ENCODE measurements at places on chromosomes 1 and 21. TPM values are rescaled to one million over a fixed set of nuclear protein-coding genes. Genes with fewer than 3 reads are reported as not detected.
A peak's percentile ranks its signal among the peaks of the same experiment; 100 is the strongest.

Gene GBP4
- not detected for polyA plus RNA-seq

Gene ADORA1
- polyA plus RNA-seq: 4.8 TPM

Gene MRPL37
- 11.3 TPM for polyA plus RNA-seq

Gene MFSD2A
- polyA plus RNA-seq: 4.1 TPM

Gene SLAMF9
- polyA plus RNA-seq: 0.19 TPM

Gene TFF1
- polyA plus RNA-seq: not detected

GRCh38 chr1:56617141-56617540 lies 28.0 kb upstream of the PRKAA2 start:
- DNase-seq: no peak

DNA sequence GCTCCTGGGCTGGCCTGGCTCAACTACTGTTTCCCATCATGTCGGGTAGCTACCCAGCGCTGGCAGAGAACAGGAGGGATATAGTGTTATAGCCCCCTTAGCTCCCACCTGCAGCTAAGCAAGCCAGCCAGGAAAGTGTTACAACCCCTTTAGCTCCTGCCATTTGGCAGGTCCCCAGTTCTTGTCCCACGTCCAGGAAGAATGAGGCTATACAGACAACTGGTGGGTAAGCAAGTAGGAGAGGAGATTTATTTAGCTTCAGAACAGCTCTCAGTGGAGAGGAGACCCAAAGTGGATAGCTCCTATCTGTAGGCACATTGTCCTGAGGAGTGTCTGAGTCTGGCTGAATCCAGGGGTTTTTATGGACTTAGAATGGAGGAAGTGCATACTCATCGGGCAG lies 741.1 kb upstream of the B3GALT2 start:
- DNase-seq: no peak

DNA sequence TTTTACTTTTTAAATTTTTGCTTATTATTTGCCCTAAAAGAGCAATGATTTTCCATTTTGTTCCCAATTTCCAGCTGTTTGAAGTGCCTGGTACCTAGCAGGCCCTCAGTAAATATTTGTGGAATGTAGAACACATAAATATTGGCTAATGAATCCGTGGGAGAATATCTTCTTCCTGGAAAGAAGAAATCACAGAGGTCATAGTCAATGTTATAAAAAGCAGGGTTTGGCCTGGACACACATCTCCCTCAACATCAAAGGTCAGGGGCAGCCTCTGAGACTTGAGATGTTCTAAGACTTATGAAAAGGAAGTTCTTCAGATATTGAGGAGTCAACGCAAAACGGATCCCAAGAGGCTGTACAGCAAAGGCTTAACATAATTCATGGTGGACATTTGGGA lies 358.1 kb downstream of the HHAT start:
- no peak for DNase-seq

DNA sequence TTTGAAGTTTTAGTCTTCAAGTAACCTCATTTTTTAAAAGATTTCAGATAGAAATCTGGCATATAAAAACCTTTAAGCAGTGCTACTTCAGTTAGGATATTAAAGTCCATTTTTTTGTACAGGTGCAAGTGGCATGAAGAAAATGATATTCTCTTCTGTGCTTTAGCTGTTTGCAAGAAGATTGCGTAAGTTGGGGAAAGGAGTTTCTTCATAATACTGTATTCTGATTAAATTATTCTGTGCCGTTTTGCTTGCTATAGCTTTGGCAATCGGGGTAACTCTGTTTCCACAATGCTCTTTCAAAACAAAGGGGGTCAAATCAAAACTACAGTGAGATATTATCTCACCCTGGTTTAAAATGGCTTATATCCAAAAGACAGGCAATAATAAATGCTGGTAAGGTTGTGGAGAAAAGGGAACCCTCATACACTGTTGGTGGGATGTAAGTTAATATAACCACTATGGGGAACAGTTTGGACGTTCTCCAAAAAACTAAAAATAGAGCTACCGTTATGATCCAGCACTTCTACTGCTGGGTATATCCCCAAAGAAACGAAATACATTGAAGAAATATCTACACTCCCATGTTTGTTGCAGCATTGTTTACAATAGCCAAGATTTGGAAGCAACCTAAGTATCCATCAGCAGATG lies 27.1 kb downstream of the MAEL start:
- no peak for DNase-seq

- DNase-seq: no peak
Observed at GRCh38 chr1:5891736-5892135, 100.5 kb downstream of the NPHP4 start.

- no peak for DNase-seq
Observed at GRCh38 chr1:234970401-234970730, 158.3 kb downstream of the TOMM20 start.

DNA sequence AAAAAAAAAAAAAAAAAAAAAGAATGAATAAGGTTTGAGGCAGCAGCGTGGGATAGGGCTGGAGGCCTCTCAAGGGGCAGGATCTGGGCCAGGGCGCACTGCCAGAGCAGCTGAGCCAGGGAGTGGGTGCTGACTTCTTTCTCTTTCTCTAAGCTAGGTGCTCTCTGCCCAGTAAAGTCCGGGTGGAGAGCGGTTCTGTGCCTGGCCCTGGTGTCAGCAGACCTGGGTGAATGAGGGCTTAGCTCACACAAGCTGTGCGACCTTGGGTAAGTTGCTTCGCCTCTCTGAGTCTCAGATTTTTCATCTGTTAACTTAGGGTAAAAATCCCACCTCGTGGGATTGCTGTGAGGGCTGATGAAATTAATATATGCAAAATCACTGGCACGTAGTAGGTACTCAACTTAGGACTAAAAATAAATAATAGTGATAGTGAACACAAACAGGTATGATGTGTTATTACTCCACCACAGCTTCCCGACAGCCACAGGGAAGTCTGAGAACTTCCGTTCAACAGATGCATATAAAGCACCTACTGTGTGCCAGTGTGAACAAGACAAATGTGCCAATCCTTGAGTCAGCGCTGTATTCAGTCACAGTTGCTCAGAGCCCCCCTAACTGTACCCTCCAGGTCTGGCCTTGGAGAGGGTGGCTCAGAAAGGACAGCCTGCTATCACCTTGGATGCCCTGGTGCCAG lies 2.0 kb upstream of the FAM131C start:
- no peak for DNase-seq

- no peak for DNase-seq
Observed at GRCh38 chr1:89790592-89790991, 30.2 kb upstream of the LRRC8D start.

- DNase-seq: no peak
Observed at GRCh38 chr1:245016700-245017099, 138.1 kb upstream of the KIF26B start.

DNA sequence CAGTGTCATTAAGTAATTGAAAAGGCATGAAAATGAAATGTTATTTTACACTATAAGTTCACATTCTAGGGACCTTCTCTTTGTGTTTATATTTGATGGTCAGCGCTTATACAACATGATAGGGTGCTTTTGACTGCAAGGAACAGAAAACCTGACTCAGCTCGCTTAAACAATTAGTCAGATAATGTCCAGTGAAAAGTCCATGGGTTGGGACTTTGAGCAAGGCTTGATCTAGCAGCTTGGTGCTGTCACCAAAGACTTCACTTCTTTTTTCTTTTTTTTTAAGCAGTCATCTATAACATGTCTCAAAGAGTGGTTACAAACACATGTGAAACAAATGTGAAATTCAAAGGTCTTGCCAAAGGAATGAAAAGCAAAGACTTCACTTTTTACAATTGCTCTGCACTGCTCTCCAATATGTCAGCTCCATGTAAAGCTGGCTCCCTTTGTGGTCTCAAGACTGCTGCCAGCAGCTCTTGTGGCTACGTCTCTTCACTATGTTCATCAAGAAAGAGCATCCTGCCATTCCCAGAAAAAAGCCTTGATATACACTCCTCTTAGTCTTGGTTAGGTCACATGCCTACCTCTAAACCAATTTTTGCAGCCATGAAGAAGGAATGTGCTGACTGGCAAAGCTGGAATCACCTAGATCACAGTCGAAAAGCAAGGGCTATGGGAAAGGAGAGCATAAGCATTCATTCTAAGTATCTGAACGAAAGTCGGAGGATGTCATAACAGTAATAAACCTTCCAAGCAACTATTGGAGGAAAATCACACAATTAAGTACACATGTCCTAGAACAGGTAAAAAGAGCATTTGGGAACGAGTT lies 15.2 kb downstream of the F3 start:
- no peak for DNase-seq

DNA sequence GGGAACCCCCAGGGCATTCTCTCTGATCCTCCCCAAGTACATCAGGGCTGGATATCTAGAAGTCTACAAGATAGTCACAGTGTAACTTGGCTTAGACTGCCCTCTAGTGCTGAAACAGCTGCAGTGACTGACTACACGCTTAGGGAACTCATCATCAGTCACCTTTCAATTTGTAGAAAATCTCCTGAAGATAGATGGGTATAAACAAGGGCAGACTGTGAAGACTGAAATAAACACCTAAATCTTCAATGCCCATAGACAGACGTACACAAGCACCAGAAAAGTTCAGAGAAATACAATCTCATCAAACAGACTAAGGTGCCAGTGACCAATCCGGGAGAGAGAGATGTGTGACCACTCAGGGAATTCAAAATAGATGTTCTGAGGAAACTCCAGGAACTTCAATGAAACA lies 46.6 kb downstream of the PACC1 start:
- DNase-seq: peak; percentile 60

GRCh38 chr1:30405631-30406212 lies 317.7 kb downstream of the MATN1 start:
- DNase-seq: no peak

DNA sequence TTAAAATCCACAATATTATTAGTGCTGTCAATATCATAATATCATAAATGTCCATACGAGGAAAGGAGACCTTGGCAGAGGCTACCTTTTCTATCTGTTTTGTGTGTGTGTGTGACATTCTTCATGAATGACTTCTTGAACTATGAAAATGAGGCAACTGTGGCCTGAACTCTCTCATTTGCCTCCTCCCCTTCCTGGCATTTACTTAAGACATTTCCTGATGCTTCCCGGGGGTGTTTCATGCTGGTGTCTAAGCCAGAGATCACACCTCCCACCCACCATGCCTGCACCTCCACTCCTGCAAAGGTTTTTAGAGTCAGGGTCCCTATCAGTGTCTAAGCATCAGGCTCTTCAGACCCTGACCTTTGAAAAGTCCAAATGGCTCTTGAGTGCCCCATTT lies 420.9 kb downstream of the KIF26B start:
- no peak for DNase-seq

- DNase-seq: no peak
Observed at GRCh38 chr1:18480315-18481189, at the start of gene KLHDC7A. Gene KLHDC7A, plus strand, starts transcription at chr1:18480930. Its CDS starts 52 bp downstream, at chr1:18480982.

DNA sequence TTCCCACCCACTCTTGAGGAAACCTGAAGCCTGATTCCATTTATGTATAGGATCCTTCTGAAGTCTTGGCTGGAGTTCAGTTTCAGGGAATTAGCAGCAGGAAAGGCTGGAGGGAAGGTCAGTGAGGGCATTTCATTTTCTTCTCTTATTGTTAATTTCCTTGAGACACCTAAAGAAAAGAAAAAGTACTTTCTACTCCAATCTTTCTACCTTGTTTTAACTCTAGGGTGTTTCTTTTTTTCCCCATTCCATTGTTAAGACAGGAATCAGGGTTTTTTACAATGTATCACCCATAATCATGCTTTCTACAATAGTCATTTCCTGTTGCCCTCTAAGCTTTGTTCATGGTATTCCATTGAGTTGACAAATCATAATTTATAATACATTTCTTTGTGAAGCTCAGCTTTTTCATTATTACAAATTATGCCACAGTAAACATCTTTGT lies 27.4 kb downstream of the SNRPE start:
- DNase-seq: no peak

DNA sequence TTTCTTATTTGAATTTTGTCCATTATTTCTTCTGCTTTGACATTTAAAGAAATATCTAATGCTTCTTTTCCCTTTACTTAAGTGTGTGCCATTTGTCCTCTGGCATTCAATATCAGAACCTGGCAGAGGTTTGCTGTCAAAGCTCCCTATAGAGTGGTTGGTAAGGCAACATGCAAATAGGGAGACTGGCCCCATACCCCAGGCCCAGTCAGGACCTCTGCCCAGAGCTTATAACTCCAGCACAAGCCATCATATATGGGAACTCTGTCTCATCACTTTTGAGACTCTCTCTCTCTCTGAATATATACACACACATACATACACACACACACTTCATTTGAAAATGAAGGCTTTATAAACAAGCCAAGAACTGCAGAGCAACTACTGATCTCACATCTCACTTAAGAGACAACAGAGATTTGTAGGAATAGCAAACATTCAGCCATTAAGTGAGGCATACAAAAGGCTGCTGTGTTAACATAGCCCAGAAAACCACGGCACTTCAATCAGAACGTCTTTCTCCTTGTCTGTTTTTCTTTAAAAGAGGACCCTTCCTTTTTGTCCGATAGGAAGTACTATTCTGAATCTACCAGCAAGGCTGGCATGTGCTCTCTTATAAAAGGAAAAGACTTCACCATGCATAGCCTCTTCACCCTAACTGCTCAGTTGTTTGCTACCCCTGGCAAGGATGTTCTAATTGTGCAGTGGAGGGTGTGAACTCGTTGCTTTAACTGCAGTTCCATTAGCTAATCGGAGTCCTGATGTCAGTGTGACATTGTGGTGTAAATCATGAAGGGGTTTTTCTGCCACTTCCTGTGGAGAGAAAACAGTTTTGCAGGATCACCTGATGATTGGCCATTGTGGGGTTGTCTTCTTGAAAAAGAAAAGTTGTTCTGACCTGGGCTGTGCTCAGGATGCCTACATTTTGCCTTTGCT lies 101.7 kb downstream of the NR5A2 start:
- DNase-seq: no peak

DNA sequence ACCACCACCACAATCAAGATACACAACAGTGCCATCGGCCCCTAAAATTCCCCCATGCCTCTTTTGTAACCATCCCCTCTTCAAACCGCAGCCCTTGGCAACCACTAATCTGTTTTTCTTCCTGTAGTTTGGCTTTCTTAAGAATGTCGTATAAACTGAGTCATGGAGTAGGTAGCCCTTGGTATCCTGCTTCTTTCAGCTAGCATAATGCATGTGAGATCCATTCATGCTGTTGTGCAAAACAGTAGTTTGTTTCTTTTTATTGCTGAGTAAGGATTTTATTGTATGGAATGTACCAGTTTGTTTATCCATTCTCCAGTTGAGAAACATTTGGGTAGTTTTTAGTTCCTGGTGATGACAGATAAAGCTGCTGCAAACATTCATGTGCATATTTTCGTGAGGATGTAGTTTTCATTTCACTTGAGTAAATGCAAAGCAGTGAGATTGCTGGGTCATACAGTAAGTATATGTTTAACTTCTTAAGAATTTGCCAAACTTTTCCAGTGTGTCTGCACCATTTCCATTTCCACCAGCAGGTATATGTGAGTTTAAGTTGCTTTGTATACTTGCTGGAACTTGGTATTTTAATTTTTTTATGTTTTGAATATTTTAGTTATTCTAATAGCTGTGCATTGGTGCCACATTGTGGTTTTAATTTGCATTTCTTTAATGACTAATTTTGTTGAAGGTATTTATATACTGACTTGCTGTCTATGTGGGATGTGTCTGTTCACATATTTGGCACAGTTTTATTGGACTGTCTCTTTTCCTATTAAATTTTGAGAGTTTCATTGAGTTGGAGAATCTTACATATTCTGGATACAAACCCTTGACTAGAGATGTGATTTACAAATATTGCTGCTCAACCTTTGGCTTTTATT lies 148.4 kb upstream of the MAP1LC3C start:
- DNase-seq: no peak

Data from SK-N-SH (cell line).